DND-41 (cell line): ENCODE measurements at places on chromosomes 13 and 19.
A peak's percentile ranks its signal among the peaks of the same experiment; 100 is the strongest.

DNA sequence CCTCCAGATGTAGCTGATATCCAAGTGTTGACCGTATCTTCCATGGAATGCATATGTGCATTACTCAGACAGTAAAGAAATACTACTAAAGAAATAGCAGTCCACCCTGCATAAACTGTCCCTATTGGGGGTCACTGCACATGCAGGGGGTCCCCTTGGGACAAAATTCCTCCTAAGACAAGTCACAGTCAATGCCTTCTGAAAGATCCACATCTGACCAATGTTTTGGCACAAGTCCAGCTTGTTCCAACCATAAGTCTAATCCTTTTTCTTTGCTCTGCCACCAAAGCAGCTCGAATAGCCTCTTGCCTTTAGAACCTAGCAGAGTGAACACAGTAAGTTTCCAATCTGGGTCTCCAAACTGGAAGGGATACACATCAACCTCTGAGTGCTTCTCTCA lies 87.9 kb downstream of the DIAPH3 start:
- no peak for DNase-seq

GRCh38 chr13:35966024-35966423 lies 165.2 kb downstream of the DCLK1 start:
- DNase-seq = no peak

GRCh38 chr19:44050740-44051649 lies 841 bp upstream of the ZNF223 start:
- DNase-seq = no peak

GRCh38 chr19:48540110-48540509 lies 11.9 kb upstream of the SULT2B1 start:
- no peak for DNase-seq

GRCh38 chr13:100493418-100493817 lies 95.2 kb downstream of the GGACT start:
- DNase-seq = no peak

DNA sequence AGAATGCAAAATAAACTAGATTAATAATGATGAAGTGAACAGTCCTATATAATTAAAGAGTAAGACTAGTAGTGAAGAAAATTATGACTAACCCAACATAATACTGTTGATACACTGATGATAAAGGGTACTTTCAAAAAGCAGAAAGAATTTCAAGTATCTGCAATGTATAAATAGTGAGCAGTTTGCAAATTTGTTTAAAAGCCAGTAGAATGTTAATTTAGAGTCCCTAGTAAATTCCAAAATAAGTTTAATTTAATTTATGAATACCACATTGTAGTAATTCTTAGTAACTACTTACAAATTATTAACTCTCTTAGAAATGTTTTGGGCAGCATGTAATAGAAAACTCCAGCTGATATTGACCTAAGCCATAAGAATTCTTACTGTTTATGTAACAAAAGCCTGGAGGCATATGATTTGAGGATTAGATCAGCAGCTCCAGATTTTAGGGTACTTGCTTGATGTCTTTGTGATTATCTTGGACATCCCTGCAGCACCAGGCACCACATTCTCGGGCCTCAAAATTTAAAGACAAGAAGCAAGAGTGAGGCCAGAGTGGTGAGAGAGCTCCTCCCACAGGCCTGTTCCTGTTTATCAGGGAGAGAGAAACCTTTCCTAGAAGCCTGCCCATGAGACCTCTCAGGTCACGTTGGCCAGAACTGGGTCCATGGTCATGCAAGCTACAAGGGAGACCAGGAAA lies 67.6 kb upstream of the TDRD3 start:
- DNase-seq = peak; percentile 27
